ENCODE measurements at places on chromosomes 5 and 9. TPM values are rescaled to one million over a fixed set of nuclear protein-coding genes. Genes with fewer than 3 reads are reported as not detected.
A peak's percentile ranks its signal among the peaks of the same experiment; 100 is the strongest.

Gene SPATA31A7
- total RNA-seq = not detected

Gene SLC34A1
- total RNA-seq = not detected

Gene MAP1B
- total RNA-seq = 232 TPM

- no peak for DNase-seq
- H3K4me3 ChIP-seq = no peak overlapping the region
- H3K27me3 ChIP-seq = no peaks in the 10 kb centered on the region
- H3K4me1 ChIP-seq = peaks cover 5% of the 10 kb centered on the region
- H3K36me3 ChIP-seq = no peaks in the 10 kb centered on the region
Measured at GRCh38 chr5:129820-130219, 37.9 kb downstream of the PLEKHG4B start.

DNA sequence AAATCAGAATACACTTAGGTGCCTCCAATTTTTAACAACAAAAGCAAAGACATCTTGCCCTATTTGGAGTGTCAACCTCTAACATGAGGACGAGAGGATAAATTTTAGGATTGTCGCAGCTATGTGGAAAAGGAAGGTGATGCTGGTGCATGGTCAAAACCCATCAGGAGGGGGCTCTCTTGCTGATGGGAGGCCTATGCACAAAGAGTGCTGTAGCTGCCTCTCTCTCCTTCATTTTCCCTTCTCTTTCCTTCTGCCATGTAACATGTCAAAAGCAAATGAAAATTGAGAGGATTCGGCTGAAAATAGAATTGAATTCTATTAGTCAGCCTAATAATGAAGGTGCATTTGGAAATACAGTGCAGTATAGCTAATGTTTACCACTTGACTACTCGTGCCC is 578.7 kb upstream of the ZNF462 start:
- H3K27ac ChIP-seq = no peak overlapping the region
- no peak for DNase-seq
- no peaks in the 10 kb centered on the region for H3K27me3 ChIP-seq
- no peaks in the 10 kb centered on the region for H3K4me1 ChIP-seq
- H3K4me3 ChIP-seq = no peak overlapping the region
- H3K36me3 ChIP-seq = no peaks in the 10 kb centered on the region

- H3K4me1 ChIP-seq = no peaks in the 10 kb centered on the region
- no peaks in the 10 kb centered on the region for H3K27me3 ChIP-seq
- DNase-seq = peak; percentile 67
- H3K4me3 ChIP-seq = peak overlapping the region; percentile 3
- no peak overlapping the region for H3K27ac ChIP-seq
Measured at GRCh38 chr9:134189470-134190231, 25.3 kb upstream of the RNU6ATAC start.

- H3K27ac ChIP-seq = no peak overlapping the region
- peak; percentile 40 for DNase-seq
- no peak overlapping the region for H3K4me3 ChIP-seq
- H3K4me1 ChIP-seq = no peaks in the 10 kb centered on the region
- no peaks in the 10 kb centered on the region for H3K36me3 ChIP-seq
Measured at GRCh38 chr5:133685402-133686018, 73.2 kb upstream of the FSTL4 start.

GRCh38 chr5:132134384-132134783 is 60.8 kb downstream of the CSF2 start:
- no peak overlapping the region for H3K4me3 ChIP-seq
- DNase-seq = no peak
- H3K4me1 ChIP-seq = no peaks in the 10 kb centered on the region
- H3K27me3 ChIP-seq = no peaks in the 10 kb centered on the region
- no peak overlapping the region for H3K27ac ChIP-seq

- H3K27ac ChIP-seq = no peak overlapping the region
- H3K36me3 ChIP-seq = no peaks in the 10 kb centered on the region
- no peak for DNase-seq
- no peaks in the 10 kb centered on the region for H3K4me1 ChIP-seq
- no peak overlapping the region for H3K4me3 ChIP-seq
- no peaks in the 10 kb centered on the region for H3K27me3 ChIP-seq
Measured at GRCh38 chr5:149646564-149646963, 65.3 kb downstream of the ARHGEF37 start.
